Subcutaneous preadipocyte (primary cell): ENCODE measurements at places on chromosomes 2 and 18. TPM values are rescaled to one million over a fixed set of nuclear protein-coding genes. Genes with fewer than 3 reads are reported as not detected.

Gene CCDC148
- total RNA-seq = 0.37 and 0.39 TPM in 2 replicates

Gene CCNT2
- total RNA-seq = 16.9 and 22.3 TPM in 2 replicates

Gene ANKRD62
- total RNA-seq = not detected in 2 replicates

Gene ZSCAN30
- 15.4 and 21.5 TPM in 2 replicates for total RNA-seq
